ENCODE measurements at places on chromosomes 12 and 14. TPM values are rescaled to one million over a fixed set of nuclear protein-coding genes. Genes with fewer than 3 reads are reported as not detected.

Gene CCDC196
- total RNA-seq = not detected

Gene LGR5
- total RNA-seq = not detected

Gene TAS2R8
- total RNA-seq = not detected

Gene IFI27L2
- total RNA-seq = 58.4 TPM

Gene INSM2
- not detected for total RNA-seq
